ELR (cell line): ENCODE measurements at places on chromosomes 7 and 10.

GRCh38 chr10:129466703-129467358 is at the start of gene MGMT:
MGMT (plus strand) TSS chr10:129467241.
- peak; percentile 88 for DNase-seq

GRCh38 chr10:126663328-126663727 is 7.2 kb downstream of the C10orf90 start:
- DNase-seq = peak; percentile 11

- peak; percentile 44 for DNase-seq
Measured at GRCh38 chr7:83579740-83580139, 69.2 kb downstream of the SEMA3E start.

- DNase-seq = peak; percentile 15
Measured at GRCh38 chr10:32687546-32687945, 241.6 kb downstream of the CCDC7 start.

DNA sequence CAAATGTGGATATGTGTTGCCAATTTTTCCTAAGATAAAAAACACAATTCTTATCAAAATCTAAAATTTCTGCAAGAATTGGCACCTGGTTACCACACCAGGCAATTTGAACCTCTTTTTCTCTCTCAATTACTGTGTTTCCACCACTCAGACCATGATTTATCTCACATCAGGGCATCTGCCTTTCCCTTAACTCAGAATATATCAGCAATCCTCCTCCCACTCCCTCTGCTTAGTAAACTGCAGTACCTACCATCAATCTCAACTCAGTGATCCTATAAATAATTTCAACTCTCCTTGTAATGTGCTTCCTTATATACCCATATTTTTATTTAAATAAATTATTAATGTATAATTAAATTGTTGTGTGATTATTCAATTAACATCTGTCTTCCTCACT is 212.3 kb upstream of the PCDH15 start:
- no peak for DNase-seq

DNA sequence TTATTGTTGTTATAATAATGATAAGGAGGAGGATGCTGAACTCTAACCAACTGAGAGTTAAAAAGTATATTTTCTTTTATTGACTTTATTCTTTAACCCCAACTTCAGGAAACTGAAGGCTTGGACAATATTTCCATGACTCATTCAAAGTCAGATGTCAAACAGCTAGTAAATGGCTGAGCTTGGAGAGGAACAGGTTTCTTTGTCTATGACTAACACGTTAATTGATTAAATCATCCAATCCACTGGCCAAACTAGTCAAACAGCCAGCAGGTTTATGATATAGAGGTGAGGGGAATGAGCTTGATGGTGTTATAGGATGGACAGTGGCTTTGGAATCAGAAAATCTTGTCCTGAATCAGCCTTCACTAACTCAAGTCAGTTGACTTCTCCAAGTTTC is 119.1 kb upstream of the WDR11 start:
- no peak for DNase-seq

DNA sequence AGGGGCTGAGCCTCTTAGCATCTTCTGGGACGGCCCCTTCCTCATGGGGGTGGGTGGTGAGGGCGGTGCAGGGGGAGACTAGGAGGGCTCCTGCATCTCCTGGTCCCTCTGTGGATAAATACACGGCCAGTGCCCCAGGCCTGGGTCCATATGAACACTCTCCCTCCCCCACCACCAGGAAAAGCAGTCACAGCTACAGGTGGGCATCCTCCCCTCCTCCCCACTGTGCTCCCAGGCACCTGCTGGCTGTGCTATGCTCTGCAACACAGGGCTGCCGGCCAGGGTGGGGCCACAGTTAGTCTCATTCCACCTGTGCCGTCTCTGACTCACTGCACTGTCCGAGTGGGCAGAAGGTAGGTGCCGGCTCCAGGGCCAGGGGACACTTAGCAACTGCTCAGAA is 87.3 kb upstream of the INSIG1 start:
- DNase-seq = no peak

DNA sequence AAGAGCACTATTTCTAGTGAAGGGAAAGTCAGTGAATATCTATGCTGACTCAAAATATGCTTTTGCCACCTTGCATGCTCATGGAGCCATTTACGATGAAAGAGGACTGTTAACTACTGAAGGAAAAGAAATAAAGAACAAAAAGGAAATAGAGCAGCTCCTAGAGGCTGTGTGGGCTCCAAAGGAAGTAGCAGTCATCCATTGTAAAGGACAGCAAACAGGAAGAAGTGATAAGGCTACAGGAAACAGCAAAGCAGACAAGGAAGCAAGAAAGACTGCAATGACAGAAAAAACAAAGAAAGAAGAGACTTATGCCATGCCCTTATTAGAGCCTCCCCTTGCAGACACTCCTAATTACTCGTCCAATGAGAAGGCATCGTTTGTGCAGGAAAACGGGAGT is 12.0 kb upstream of the ZNF33B start:
- no peak for DNase-seq

- DNase-seq = peak; percentile 95
Measured at GRCh38 chr10:3625959-3626751, 158.9 kb downstream of the KLF6 start.

- DNase-seq = no peak
Measured at GRCh38 chr7:120360918-120361317, 87.9 kb downstream of the KCND2 start.

- DNase-seq = no peak
Measured at GRCh38 chr7:129841465-129841864, 111.3 kb downstream of the UBE2H start.

DNA sequence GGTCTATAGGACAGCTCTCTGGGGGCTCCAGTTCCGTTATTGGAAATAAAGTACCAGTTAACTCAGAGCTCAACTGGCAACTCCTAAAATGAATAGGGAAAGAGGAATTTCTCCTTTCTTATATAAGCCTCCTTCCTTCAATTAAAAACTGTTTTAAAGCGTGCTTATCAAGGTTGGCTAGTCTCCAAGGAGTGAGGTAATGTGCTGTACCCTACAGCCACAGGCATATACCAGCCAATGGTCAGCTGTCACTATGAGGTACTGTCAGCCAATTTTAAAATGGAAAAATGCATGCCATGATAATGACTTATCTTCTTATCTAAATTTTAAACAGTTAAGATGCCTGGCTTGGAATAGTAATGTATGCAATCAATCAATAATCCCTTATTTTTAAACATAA is 76.2 kb downstream of the PLCE1 start:
- no peak for DNase-seq

- DNase-seq = peak; percentile 8
Measured at GRCh38 chr10:48896756-48897440, 42.7 kb downstream of the LRRC18 start.
